ENCODE measurements at places on chromosomes 7 and 10.

GRCh38 chr7:41222746-41223145, 480.1 kb downstream of the INHBA start:
- no peak for DNase-seq

GRCh38 chr7:117565226-117565625, 85.4 kb downstream of the CFTR start:
- DNase-seq, result no peak

- no peak for DNase-seq
These were observed 5.6 kb downstream of the AVL9 start for GRCh38 chr7:32500922-32501341.

GRCh38 chr10:45155784-45156183, 155.1 kb downstream of the ZNF22 start:
- DNase-seq, result no peak

- no peak for DNase-seq
These were observed 337.6 kb upstream of the SEMA3A start for GRCh38 chr7:84532196-84532595.

DNA sequence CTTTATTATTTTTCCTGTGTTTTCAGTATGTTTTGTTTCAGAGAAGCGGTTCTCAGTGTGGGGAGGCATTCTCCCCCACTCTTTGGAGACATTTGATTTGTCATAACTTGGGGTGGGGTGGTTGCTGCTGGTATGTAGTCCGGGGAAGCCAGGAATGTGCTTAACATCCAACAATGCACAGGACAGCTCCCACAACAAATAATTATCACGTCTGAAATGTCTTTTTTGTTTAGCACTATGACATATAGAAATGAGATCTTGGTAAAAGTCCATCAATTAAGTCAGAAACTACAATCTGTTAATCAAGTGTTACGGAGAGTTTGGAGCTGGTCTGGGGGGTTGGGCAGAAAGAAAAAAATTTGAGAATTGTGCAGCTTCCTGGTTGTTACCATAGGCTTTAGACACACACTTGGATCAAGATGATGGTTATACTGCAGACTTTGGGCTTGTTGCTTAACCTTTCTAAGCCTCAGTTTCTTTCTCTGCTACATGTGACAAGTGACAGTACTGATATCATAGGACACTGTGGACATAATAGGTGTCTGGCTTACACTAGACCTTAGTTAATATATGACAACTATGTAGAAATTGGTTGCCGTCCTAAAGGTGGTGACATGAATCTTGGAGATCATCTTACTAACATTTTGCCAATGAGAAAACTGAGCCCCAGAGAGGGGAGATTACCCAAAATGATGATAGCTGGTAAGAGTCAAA, 113.7 kb downstream of the LRMDA start:
- no peak for DNase-seq

- no peak for DNase-seq
These were observed 173.3 kb upstream of the MKLN1 start for GRCh38 chr7:131154380-131154779.

Data from tongue (tissue), 3 donors.